ENCODE measurements at places on chromosomes 6 and 20. TPM values are rescaled to one million over a fixed set of nuclear protein-coding genes. Genes with fewer than 3 reads are reported as not detected.

- no peak overlapping the region for H3K27ac ChIP-seq
- H3K4me1 ChIP-seq, result no peaks in the 10 kb centered on the region
- no peak overlapping the region for H3K4me3 ChIP-seq
- DNase-seq, result no peak
Measured at GRCh38 chr6:18795726-18796125, 408.6 kb downstream of the RNF144B start.

DNA sequence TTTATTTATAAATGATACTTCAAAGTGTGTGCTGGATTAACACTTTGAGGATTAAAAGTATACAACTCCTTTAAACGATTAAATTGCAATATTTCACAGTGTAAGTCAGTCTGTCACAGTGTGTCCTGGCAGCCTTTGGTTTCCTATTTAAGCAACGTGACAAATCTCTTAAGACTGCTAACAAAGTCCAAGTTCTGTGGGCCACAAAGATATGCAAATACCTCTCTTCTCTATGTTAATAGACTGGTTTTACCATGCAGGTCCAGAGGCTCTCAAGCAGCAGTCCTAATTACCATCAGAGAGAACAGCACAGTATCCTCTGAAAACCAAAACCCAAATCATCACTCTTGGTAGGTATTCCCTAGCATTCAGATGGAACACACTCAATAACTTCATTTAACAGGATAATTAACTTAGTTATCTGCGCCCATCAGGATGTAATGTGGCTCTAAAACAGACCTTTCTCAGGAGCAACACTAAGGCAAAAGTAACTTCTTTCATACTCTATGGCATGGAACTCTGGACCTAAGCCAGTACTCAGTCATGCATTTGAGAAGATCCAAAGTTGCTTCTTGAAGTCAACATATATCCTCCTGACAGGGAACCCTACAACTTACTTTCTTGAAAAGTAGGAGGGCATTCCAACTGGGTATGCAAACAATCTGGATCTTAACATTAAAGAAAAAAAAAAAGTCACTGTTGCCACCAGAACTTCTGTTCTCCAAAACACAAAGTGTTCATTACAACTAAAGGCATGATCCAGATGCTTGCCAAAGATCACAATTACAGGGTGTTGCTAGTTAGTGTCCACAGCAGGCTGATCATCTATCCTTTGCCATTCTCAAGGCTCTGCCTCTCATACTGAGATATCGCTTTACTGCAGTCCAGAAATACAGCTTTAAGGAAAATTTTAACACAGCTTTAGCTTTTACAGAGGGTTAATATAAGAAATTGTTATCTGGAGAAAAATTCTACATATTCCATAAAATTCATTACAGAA lies 53.2 kb downstream of the MAN1A1 start:
- no peaks in the 10 kb centered on the region for H3K27me3 ChIP-seq
- peaks cover 11% of the 10 kb centered on the region for H3K4me1 ChIP-seq
- H3K36me3 ChIP-seq, result peaks cover 6% of the 10 kb centered on the region
- H3K4me3 ChIP-seq, result no peak overlapping the region
- no peak for DNase-seq

The KHDRBS2 gene
- not detected for total RNA-seq

The EPPIN gene
- total RNA-seq, result not detected

DNA sequence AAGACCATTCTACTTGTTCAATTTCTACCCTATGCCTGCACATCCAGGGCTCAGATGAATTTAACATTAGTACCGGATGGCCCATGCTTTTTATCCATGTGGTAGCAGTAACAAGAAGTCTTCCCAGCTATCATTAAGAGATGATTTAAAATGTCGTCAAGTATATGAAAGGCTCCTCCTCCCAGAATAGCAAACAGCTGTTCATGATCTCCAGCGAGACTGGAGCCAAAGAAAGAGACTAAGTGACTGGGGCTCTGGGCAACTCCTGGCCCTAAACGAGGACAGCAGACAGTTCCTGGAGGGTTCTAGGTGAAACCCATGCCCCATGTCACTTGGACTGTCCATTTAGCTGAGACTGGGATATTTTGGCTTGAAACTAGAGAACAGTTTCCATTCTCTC lies 160.8 kb downstream of the CDC5L start:
- DNase-seq, result no peak
- H3K4me3 ChIP-seq, result no peak overlapping the region

DNA sequence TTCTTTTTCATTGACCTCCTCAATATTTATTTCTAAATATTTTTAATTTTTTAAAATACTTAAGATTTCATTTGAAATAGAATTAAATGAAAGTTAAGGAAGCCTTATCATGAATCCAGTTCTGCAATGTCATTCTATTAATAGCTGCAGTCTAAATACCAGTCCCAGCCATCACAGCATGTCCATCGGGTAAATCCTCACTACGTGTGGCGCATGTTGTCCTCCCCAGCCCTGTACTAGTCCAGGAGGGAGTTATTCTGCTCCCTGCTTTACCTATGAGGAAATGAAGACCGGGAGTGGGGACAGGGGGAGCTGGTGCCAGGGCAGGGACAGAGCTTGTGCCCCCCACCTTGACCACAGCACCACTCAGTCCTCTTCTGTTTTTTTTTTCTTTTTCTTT lies 125.1 kb upstream of the QKI start:
- no peaks in the 10 kb centered on the region for H3K36me3 ChIP-seq
- peaks cover 2% of the 10 kb centered on the region for H3K27me3 ChIP-seq
- DNase-seq, result no peak
- H3K27ac ChIP-seq, result no peak overlapping the region
- H3K4me1 ChIP-seq, result no peaks in the 10 kb centered on the region
- no peak overlapping the region for H3K4me3 ChIP-seq

The TMEM74B gene
- 0.63 TPM for total RNA-seq

The ERVFRD-1 gene
- total RNA-seq, result not detected

The TRIM26 gene
- total RNA-seq, result 65.1 TPM

The SLC13A3 gene
- total RNA-seq, result 0.10 TPM

The CRYBG1 gene
- 39.3 TPM for total RNA-seq

The KCNK16 gene
- not detected for total RNA-seq

DNA sequence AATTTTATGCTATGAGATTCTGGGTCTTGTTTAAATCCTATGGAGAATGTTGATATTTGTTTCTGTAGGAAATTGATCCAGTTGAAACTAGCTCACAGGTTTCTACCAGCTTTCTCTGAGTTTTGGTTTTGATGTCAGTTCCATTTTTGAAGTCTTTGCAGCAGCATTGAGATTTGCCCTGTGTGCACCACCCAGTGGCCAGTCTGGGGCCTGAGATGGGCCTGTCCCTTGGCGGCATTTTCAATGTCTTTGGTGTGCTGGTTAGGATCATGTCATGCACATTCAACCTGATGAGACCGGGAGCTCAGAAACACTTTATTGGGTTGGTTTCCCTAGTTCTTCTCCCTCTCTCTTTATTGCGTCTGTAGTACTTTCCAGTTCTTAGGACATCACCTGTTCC lies 395.2 kb upstream of the MAP3K7 start:
- no peaks in the 10 kb centered on the region for H3K36me3 ChIP-seq
- no peak overlapping the region for H3K27ac ChIP-seq
- no peaks in the 10 kb centered on the region for H3K4me1 ChIP-seq
- DNase-seq, result no peak
- no peak overlapping the region for H3K4me3 ChIP-seq

The RUNX2 gene
- total RNA-seq, result 34.9 TPM

DNA sequence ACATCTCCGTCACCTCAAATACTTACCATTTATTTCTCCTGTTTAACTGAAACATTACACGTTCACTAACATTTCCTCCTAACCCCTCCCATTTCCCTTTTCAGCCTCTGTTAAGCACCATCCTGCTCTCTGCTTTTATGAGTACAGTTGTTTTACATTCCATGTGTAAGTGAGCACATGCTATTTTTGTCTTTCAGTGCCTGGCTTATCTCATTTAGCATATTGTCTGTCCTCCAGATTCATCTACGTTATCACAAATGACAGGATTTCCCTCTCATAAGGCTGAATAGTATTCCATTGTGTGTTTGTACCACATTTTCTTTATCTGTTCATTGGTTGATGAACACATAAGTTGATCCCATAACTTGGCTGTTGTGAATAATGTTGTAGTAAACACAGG lies 22.7 kb downstream of the TAF11 start:
- no peak for DNase-seq
- H3K27me3 ChIP-seq, result no peaks in the 10 kb centered on the region
- H3K27ac ChIP-seq, result no peak overlapping the region
- no peaks in the 10 kb centered on the region for H3K4me1 ChIP-seq
- H3K4me3 ChIP-seq, result no peak overlapping the region
- H3K36me3 ChIP-seq, result peaks cover 22% of the 10 kb centered on the region

The MEP1A gene
- not detected for total RNA-seq

All from activated CD4-positive, alpha-beta memory T cell treated with anti-CD3 and anti-CD28 coated beads for 36 hours (primary cell).